ENCODE measurements at places on chromosomes 2 and 18.

DNA sequence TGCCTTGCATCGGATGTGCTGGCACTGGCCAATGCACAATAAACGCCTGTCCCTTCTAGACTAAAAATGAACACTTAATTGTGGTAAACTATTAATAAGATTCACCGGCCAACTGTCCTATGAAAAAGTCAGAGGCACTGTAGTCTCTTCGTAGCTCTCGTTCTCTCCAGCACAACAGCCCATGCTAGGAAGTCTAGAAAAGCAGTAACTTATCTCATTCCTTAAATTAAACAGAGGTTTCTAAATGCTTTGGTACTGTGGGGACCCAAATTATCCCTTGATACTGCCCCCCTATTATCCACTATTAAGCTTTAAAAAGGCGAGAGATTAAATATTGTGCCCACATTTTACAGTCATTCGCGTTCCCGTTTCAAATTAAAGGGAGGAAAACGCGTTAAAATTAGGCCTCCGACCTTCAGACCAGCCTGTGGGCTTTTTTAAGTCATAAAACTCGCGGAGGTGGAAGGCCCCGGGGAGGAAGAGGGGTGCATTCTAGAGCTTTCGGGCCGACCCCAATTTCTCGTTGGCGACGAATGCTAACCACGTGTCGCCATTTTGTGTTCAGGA is 1.5 kb upstream of the PCBP1 start:
- DNase-seq = no peak

DNA sequence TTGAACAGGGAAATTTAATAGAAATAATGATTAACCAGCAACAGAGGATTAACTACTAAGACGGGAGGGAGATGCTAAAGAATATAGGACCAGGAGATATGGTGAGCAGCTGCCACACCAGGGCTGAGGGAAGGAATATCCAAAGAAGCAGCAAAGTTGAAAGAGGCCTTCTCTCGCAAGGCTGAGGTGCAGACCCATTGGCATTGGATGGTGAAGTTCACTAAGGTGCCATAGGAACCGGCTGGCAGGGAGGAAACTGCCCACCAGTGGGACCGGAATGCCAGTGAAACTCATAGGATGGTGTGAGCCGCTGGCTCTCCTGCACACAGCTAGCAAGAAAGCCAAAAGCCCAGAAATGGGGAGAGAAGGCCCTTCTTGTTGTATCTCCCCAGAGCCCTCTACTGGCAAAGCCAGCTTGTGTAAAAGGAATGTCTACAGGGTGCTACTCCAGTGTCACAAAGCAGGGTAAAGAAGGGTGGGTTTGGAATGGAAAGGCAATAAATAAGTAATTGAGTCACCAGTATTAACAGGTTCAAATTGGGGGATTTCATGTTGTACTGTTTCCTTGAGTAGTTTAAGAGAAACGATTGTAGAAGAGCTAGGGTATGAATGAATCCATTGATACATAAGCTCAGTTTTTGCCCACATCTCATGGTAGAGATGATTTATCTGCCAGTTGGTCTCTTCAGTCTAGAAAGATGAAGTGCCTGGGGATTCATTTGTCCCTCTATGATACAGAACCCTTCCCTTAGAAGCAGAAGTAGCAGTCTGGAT is 36.0 kb downstream of the FARP2 start:
- no peak for DNase-seq

GRCh38 chr2:558302-558642 is 118.9 kb downstream of the TMEM18 start:
- no peak for DNase-seq

DNA sequence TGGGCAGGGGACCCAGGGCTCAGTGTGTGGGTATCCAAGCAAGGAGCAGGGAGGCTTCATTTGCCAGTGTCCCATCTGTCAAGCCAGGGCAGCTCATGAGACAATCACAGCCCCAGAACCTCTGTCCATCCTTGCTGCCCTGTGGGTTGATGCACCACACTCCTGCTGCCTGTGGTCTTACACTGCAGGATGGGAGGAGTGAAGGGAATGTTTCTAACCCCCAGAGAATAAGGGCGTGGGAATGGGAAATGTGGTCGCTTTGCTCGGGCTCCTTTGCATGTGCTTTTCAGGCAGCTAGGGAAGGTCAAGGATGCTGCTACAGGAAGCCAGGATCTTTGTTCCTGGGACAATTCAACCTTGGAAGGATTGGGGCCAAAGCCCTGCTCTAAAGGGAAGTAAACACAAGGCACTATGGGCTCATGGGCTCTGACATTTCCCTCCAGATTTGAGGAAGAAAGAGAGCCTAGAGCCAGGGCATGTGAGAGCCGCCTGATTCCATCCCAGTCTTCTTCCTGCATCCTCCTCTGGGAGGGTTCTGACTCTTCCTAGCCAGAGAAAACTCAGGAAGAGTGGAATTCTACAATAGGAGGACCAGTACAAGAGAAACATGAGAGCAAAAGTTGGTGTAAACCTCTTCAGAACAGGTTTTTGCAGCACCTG is 18.8 kb upstream of the MAP3K20 start:
- DNase-seq = no peak

DNA sequence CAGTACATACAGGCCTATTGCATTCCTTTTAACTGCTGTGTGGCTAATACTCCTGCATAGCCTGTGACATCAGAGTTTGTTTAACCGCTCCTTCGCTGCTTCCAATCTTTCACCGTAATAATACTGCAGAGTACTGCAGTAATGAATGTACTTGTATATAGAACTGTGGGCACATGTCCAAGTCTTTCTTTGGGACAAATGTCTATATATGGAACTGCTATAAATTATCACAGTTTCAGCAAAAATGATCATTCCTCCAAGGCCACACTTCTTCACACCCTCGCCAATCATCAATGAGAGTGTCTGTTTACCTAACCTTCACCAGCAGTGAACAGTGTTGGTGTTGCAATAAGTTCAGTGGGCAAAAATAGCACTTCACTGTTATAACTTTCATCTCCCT is 230.4 kb downstream of the SP3 start:
- DNase-seq = no peak

DNA sequence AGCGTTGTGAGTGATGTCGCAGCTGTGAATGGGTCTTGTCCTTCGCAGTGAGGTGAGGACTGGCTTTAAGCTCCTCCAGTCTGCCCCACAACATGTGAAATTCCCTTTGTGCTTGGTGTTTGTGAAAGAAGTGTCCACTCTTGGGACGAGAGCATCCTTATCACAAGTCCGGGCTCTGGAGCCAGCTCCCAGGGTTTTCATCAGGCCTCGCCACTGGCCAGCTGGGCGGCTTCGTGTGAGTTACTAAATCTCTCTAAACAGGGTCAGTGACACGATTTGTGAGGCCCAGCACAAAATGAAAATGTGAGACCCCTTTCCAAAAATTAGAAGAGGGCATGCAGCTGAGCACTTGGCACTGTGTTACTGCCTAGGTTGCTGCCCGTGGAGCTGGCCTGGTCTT is 115.9 kb downstream of the VAPA start:
- DNase-seq = no peak

DNA sequence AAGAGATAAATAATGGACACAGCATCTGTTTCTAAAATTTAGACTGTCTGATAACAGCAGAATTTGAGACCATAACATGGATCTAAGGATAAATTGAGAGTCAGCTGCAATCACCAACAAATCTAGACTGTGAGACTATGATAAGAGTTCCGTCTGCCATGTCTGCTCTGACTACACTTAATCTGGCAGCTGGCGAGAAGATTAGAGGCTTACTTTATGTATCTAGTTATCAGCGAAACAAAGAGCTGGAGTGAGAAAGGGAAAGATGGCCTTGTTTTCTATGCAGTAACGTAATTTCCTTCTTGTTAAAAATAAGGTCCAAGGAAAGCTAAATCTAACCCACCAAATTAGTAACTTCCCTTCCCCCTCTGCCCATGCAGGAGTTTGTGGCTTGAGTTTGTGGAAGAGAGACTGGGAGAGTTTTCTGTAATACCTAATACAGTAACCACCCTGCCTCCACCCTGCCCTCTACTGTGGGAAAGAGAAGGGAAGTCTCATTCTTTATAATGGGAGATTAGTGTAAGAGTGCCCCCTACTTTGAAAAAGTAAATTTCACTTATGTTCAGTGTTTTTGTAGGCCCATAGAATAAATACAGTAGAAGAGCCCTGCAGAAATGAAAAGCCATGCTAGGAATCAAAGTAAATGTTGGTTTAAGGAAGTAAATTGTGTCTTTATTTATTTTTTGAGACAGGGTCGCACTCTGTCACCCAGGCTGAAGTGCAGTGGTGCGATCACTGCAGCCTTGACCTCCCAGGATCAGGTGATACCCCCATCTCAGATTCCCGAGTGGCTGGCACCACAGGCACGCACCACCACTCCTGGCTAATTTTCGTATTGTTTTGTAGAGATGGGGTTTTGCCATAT is 27.5 kb downstream of the EML4 start:
- no peak for DNase-seq

DNA sequence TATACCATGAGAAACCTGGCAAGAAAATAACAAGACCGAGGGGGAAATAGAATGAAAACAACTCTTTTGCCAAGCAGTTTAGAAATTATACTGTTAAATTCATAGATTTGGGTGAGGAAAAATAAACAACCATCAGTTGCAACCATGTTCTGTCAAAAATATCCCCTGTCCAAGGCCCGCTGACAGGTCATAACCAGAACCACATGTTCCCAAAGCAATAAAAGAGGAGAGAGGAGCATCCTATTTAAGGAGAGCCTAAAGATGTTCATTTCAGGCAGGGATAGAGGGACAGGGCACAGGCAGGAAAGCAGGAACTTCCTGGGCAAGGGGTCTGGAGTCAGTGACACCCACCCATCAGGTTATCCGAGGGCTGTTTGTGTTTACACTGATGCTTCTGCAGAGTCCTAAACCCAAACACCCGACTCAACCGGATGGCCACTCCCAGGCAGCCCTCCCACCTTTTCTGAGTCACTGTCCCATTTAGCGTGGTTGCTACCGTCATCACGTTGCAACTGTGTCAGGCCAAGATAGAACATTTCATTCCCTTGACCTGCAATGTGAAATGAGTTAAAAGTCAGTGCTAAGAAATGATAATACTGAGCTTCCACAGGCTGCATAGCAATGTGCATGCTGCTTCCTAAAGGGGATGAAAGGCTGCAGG is 468.3 kb upstream of the RAB12 start:
- no peak for DNase-seq

DNA sequence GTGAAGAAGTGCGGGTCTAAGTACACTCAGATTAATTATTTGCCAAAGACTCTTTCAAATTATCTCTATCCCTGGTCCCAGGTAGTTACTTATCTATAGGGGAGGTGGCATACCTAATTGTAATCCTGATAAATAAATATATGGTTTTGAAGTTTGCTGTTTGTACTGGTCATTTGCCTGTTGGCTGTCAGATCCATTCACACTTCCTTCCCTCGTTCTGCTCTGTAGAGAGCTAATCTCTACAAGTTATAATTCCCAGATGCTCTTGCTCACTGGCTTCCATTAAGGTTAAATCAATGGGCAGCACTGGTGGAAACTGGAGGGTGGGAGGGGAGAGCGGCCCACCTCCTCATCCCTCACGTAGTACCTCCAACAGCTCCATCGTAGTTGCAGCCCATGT is 447.1 kb downstream of the TXNL1 start:
- DNase-seq = no peak

DNA sequence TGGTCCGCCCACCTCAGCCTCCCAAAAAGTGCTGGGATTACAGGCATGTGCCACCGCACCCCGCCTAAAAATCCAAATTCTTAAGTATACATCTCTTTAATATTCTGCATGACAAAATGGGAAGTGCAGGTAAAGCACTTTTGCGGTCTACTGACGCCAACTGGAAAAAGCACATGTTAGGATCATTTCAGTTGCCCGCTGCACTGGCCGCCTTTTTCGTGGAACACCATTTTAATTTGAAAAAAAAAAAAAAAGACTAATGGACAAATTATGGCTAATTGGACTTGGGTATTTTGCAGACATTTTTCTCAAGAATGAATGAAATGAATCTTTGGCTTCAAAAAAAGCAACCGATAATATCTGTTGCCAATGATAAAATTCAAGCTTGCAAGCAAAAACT is 129.3 kb upstream of the GPC1 start:
- DNase-seq = peak; percentile 21

DNA sequence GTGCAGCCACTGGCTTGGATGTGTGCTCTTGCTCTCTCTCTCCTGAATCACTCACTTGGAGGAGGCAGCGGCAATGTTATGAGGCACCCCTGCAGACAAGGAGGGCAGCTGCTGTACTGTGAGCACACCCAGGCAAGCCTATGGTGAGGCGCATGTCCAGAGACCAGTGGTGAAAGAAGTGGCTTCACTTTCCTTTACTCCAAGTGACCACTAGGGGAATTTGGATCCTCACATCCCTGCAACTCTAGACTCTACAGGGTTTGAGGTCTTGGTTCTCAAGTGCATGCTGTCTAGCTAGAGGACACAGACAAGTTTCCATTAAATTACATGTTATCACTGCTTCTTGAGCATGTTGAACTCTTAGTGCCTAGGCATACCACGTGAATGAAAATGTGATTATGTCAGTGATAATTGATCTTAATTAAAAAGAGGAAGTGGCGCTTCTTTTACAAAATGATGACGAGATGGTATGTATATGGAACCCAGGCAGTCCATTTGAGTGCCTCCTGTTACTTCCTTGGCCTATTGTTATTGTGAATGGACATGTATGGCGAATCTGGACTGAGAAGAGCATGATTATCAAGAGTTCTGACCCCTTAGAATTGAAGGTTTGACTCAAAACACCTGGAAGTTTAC is 181.0 kb upstream of the CDH2 start:
- DNase-seq = no peak

GRCh38 chr2:174752403-174753037 is 11.8 kb downstream of the CHRNA1 start:
- peak; percentile 66 for DNase-seq

DNA sequence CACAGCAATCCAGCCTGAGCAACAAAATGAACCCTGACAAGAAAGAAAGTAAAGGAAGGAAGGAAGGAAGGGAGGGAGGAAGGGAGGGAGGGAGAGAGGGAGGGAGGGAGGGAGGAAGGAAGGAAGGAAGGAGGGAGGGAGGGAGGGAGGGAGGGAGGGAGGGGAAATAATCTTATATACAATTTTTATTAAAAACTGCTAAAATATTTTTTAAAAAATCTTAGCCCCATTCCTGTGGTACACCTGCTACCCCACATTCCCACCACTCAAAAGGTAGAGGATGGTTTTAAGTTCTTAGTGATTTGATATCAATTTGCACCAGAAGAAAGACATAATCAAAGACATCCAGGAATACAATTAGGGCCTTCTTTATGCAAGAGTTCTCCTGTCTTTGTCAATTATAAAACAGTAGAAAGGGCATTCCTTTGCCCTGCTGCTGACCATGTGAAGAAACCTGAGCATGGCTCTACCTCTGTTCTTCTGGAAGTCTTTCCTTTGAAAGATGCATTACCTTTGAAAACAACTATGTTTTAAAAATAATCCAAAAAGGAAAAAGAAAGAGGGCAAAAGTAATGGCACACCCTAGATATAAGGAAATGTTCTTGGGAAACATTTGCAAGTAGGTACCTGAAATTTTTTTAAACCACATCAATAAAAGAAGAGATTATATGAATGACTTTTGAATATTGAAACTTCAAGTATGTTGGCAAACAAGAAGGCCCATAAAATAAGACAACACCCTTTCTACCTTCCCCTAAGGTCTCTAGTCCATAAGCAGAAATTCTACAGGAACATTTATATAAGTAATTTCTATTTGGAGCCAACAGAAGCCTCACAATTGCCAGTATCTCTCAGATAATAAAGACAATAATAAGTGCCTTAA is 33.7 kb upstream of the ACVR2A start:
- no peak for DNase-seq

- DNase-seq = no peak
Observed at GRCh38 chr2:14306268-14306861, 326.2 kb upstream of the LRATD1 start.

GRCh38 chr18:43789234-43790000 is 512.1 kb upstream of the SYT4 start:
- DNase-seq = no peak

- DNase-seq = no peak
Observed at GRCh38 chr2:24870891-24871705, 48.9 kb downstream of the ADCY3 start.

- DNase-seq = no peak
Observed at GRCh38 chr2:231519975-231520555, 10.2 kb downstream of the NMUR1 start.

All from activated effector memory CD4-positive, alpha-beta T cell treated with anti-CD3 and anti-CD28 coated beads, Interleukin-2, amount 50 U/mL, for 16 hours (primary cell).